ENCODE measurements at places on chromosomes 6 and 20.

DNA sequence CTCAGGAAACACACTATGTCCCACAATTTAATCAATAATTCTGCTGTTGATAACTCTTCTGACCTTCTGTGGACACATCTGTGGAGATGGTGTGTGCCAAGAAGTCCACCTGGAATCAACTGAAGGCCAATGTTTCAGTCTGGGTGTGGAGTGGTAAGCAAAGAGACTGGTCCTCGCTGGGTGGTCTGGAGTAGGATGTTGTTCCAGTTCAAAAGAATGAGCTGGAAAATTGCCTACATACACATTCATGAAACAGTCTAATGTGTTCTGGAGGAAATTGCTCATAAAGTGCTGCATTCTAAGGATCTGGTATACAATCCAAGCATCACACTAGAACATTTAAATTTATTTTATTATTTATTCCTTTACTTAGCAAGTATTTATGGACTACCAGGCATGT, 33.9 kb upstream of the TBX18 start:
- DNase-seq = no peak

DNA sequence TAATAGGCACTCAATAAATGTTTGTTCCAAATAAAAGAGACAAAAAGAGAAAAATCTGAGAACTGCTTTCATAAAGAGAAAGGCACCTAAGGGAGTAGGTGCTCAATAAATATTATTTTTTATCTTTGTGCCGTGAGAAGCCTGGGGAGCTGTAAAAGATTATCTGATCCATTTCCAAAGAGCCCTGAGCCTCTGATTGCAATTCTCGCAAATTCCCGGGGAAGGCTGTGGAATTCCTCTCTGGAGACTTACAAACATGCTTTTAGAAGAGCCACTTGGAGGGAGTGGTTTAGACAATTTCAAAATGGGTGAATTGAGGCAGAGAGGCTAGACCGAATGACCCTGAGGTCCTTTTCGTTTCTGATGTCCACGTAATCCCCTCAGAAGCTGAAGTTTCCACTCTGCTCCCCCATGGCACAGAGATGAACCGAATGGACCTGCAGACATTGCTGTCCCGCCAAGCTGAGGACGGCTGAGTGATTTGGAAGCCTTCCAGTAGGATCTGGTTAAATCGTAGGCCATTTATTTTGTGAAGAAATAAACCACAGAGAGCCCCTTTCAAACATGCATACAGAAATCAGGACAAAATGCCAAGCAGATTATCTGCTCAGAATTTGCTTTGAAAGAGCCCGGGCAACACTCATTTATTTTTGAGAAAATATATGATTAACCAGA, 77.8 kb downstream of the PKHD1 start:
- no peak for DNase-seq

- no peak for DNase-seq
These were observed 14.8 kb upstream of the CHMP4B start for GRCh38 chr20:33796263-33796906.

- peak; percentile 67 for DNase-seq
These were observed 55.5 kb upstream of the SGK1 start for GRCh38 chr6:134373282-134373922.

DNA sequence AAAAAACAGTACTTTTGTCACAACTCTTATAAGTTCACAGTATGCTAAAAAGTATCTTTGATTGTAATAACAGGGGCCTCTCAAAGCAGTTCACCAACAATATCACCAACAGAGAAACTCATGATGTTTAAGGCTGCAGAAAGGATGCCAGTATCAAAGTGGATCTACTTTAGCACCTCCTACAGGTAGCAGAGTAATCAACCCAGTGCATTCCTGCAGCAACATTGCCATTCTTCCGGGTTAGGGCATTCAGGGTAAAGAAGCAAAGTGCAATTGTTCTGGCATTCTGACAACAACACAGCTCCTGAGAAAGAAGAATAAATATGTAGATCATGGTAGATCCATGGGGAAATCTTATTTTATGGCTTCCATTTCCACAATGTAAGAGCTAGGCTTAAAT, 7.6 kb upstream of the SLC17A4 start:
- no peak for DNase-seq

- DNase-seq = no peak
These were observed 45.4 kb upstream of the AIG1 start for GRCh38 chr6:143015300-143015706.

DNA sequence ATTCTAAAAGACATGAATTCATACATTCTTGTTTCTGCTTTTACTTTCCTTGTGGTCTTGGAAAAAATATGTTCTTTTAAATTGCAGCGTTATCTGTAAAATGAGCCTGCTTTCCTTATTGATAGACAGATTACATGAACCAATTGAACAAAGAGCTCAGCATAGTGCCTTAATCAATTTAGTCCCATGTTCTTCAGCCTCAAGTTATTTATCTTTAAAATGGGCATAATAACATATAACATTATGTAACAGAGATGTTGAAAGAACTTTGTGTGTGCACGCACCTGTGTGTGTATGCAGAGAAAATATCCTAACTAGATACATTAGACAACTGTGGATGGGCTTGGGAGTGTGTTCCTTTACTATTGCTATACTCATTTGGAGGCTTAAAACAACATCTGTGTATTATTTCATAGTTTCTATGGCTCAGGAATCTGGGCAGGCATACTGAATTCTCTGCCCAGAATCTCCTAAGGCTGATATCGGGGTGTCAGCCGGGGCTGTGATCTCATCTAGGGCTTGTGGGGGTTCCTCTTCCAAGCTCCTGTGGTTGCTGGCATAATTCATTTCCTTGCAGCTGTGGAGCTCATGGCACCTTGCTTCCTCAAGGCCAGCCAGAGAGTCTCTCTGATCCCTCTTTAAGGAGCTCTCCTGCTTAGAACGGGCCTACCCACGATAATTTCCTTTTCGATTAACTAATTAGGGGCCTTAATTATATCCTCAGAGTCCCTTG, 194.1 kb downstream of the ARID1B start:
- no peak for DNase-seq

GRCh38 chr20:26169506-26169905, 472.9 kb upstream of the ZNF337 start:
- DNase-seq = no peak

DNA sequence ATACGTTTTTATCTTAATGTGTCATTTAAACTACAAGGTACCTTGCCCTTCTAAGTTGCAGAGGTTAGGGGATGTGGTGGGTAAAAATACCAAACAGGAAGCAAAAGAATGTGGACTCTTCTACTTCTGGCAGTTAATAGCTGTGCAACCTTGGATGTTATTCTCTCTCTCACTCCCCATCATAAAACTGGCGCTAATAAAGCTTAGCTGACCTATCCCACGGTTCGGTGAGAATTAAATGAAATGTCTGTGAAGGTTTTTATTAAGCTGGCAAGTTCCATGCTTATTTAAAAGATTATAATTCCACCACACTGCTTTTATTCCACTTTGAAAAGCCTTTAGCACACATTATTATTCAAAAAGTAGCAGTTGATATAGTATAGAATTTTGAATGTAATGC, 127.8 kb upstream of the SLC22A23 start:
- no peak for DNase-seq

GRCh38 chr6:114119056-114119455, 148.1 kb upstream of the HDAC2 start:
- no peak for DNase-seq

DNA sequence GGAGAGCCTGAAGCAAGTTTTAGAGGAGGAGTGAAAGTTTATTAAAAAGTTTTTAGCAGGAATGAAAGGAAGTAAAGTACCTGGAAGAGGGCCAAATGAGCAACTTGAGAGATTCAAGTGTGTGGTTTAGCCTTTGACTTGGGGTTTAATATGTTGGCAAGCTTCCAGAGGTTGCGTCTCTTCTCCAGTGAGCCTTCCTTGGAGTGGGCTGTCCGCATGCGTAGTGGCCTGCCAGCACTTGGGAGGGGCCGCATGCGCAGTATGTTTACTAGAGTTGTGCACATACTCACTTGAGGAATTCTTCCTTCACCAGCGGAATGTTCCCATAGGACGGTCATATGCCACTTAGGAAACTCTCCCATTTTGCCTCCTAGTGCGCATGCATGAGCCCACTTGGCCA, 235.2 kb downstream of the ALDH8A1 start:
- no peak for DNase-seq

DNA sequence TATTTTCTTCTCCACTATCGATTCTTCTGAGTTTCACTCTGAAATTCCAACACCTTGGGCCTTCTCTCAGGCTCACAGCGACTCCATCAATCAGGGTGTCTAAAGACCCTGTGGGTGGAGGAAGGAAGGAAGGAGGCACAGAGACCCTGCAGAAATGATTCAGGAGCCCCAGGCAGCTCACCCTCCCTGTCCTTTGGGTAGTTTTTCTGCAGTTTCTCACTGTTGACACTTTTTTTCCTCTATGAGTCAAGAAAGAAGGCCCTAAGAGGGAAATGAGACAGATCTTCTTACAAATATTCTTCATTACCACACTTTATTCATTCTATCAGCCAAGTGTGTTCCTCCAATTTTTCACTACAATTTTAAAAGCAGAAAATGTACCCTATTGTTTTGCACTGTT, 34.2 kb upstream of the TBXT start:
- DNase-seq = no peak

GRCh38 chr20:11132819-11133415, 459.1 kb upstream of the JAG1 start:
- no peak for DNase-seq

- DNase-seq = no peak
These were observed 163.0 kb downstream of the RPS12 start for GRCh38 chr6:132977413-132977812.

DNA sequence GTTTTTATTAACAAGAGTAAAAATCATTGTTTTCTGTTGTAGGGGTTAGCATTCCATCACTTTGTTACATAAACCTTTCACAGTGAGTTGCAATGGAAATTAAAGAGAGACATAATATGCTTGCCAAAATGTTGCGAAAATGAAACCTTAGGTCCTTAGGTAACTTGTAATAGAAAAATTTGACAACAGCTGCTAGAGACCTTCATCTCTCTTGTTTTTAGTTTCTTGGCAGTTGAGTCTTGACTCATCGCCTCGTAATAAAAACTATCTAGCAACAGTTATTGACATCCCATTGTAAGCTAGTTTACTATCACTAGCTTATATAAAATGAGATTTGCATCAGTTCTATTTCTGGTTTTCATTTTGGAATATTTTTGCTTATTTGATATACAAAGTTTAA, 179.0 kb upstream of the MMS22L start:
- DNase-seq = no peak

DNA sequence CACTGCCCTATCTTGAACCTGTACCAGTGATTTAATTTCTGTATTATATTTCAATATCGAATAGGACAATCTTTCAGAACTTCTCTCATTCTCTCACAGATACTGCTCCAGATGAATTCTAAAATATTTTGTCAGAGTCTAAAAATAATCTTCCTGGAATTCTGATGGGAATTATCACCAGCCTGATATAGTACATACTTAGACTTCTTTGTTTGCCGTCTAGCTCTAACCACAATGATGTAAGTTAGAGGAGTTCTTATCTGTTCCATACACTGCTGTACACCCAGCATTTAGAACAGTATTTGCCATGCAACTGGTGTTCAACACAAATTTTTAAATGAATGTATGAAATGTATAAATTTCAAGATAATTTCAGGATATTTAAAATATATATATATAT, 1.3 kb upstream of the HUS1B start:
- no peak for DNase-seq

DNA sequence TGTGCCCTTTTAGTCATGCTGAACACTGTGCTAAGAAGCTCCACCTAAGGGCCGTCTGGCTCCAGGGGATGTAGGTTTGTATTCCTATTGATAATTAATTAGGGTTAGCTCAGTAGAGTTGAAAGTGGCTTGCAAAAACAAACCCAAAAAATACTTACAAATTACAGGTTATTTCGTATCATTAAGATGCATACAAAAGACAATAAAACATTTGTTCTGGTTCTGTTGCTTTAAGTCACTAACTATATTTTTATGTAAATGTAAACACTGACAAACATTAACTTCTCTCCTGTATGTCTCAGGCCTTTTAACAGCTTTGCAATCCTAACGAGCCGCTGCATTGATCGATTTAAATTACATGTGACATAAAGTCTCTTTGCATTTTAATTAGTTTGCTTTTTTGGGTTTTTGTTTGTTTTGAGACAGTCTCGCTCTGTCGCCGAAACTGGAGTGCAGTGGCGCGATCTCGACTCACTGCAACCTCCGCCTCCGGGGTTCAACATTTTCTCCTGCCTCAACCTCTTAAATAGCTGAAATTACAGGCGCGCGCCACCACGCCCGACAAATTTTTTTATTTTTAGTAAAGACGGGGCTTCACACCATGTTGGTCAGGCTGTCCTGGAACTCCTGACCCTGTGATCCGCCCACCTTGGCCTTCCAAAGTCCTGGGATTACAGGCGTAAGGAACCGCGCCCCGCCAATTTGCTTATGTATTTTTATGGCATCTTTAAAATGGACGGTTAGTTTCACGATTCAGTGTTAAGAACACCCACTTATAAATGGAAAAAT, 110.9 kb downstream of the HFE start:
- no peak for DNase-seq

- DNase-seq = no peak
These were observed 38.9 kb downstream of the HNF4A start for GRCh38 chr20:44394452-44394701.

DNA sequence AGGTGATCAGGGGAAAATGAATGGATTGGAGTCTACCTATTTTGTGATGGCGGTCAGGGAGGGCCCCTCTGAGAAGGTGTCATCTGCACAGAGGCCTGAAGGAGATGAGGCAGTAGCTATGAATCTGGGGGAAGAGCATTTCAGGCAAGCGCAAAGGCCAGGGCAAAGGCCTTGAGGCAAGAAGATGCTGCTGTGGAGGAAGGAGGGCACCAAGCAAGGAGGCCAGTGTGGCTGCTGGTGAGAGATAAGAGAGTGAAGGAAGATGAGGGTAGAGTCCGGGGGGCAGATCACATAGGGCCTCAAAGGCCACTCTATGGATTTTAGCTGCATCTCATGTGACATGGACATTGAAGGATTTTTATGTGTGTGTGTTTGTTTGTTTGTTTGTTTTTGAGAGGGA, 20.6 kb upstream of the CSNK2A1 start:
- no peak for DNase-seq

DNA sequence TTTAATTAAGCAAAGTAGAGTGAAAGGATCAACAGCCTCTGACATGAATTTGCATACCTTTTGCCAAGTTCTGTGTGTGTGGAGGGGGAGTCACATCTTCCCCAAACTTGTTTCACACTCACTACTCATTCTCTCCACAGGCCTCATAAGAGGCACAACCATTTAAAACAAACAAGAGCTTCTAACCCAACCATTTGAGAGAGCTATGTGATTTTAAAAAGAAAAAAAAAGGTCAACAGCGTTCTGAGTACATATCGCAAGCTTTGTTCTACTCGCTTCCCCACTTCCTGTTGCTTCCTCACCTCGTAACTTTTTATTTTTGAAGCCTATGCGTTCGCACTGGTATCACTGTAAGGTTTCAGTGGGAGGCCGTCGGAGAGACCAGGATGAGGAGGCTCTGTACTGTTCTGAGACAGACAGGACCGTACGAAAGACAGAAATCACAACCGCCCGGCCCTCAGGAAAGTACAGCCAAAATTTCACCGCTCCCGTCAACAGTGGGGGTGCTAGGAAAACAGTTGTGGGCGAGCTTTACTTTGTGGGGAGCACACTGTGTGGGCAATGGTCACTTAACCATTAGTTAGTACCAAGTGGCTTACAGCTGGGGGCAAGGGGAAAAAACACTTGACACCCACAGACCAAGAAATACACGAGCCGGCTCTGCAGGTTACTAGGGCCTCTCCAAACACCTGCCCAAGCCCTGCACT, 61.3 kb downstream of the TRERF1 start:
- DNase-seq = no peak

Measured in Ammon's horn (tissue), 1 donor.